ENCODE measurements at places on chromosomes 16 and 17.

DNA sequence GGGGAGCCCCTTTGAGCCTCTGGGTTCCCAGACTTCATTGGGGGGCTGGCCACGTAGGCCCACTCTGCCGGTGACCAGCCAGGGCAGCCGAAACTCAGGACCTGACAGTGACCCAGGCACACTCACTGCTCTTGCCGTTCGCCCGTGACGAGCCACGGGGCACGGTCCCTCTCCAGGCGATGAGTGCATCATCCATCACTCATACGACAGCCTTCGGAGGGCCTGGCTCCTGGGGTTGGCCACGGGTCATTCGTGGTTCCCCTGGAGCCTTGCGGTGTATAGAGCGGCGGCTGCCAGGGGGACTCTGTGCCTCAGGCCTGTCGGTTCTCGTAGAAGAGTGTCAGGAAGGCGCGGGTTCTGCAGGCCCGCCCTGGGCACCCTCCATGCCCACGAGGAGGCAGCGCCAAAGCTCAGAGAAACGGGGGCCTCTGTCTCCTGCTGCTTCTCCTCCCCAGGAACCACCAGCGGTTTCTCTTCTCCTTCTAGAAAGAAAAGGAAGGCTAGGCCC lies 11.2 kb upstream of the NUDT16L1 start:
- no peak for DNase-seq

GRCh38 chr17:3308603-3309002 lies 10.4 kb upstream of the OR3A1 start:
- DNase-seq: no peak

DNA sequence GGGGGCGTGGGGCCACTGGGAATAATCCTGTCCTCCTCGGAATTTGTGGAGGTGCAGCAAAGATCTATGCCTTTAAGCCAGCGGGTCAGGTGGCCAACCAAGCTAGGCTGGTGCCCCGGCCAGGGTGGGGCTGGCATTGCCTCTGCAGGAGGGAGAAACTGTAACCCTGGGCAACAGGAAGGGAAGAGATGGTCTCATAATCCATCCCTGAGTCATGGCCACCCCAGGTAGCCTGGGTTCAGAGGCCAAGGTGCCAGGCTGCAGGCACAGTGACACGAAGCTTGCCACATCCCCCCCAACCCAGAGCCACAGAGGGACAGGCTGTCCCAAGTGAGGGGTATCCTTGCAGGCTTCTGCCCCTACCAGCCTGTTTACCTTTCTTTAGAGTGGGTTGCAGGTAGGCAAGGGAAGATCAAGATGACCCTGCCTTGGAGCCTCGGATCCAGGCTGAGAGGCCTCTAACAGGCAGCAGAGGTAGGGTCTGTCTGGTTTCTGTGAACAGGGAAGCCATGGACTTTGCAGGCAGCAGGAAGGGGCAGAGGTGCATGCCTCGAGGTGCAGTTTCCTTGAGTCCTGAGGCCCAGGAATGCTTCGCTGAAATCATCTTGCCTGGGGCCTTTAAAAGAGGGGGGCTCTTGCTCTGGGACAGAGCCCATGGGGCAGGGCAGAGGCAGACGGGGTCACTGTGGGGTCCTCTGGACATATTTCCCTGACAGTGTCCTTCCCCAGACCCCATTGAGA lies 4.0 kb downstream of the LASP1 start:
- DNase-seq: no peak

DNA sequence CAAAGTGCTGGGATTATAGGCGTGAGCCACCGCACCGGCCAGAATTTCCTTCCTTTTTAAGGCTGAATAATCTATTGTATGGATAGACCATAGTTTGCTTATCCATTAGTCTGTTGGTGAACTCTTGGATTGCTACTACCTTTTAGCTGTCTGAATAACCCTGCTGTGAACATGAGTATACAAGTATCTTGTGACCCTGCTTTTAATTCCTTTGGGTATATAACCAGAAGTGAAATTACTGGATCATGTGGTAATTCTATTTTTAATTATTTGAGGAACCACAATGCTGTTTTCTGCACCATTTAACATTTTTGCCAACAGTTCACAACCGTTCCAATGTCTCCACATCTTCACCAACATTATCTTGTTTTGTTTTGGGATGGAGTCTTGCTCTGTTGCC lies 4.6 kb upstream of the OTOA start:
- DNase-seq: no peak

DNA sequence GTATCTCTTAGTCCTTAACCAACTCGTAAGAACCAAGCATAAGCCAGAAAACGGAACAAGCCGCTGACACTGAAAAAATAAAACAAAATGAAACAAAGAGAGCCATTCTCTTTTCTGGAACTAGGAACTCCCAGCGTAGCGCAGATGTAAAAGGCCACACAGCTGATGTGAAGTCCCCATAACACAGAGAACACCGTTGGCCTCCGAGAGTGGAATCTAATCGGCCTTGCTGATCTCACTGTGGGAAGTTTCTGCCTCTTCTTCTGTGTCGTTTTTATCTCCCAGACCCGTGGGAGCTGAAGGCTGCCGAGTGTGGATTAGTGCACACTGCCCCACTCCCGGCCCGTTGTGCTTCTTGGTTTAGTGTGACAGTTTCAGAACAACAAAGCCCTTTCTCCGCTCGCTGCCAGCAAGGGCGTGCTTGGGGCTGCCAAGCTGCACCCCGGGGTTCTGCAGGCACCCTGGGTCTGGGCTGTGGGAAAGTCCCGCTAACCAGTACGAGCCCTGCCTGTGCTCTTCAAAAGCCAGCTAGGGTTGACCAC lies 21.7 kb downstream of the TTYH2 start:
- no peak for DNase-seq

- DNase-seq: no peak
Observed at GRCh38 chr17:8387914-8388651, 5.1 kb upstream of the RPL26 start.

DNA sequence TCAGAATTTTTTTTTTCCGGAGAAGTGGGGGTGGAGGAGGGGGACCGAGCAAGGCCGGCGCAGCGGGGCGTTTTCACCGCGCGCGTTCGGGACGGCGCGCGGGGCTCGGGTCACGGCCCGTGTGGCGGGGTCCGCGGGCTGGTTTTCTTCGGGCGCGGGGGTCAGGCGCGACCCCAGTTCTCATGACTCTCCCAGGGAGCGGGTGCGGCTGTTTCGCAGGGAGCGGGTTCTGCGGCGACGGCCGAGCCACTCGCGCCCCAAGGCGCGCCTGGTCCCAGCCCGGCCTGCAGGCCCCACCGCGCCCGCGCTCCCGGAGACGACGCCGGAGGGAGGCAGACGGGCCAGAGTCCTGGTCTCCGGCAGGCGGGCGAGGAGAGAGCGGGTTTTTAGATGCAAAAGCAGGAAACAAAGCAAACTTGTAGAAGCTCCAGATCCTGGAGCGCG lies 1.0 kb downstream of the BAHCC1 start:
- no peak for DNase-seq

DNA sequence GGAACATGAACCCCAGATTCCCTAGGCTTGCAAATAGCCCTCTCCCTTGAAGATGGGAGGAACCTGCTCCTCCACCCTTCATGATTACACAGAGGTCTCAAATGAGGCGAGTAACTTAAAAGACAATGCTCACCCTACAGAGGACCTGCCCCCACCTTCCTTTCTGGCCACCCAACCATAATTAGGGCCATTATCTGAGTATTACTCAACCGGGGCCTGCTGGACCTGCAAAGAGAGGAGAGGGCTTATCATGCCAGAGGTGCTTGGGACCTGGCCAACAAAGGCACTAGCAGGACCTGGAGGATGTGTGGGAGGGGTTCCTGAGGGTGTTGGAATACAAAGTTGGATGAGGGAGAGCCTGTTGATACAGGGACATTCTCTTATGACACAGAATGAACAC lies 42.4 kb downstream of the RNF157 start:
- no peak for DNase-seq

DNA sequence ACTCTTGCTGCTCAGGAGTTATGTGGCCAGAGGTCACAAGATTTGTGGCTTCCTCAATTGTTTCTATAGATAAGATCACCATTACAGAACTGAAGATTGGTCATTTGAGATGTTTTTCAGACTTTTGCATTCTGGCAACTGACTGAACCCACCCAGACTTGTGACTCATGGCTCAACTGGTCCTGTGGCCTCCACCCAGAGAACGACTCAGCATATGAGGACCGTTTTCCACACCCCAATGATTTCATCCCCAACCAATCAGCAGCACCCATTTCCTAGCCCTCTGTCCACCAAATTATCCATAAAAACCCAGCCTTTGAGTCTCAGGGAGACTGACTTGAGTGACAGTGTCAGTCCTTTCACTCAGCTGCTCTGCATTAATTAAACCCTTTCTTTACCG lies 143.2 kb upstream of the ASIC2 start:
- DNase-seq: peak; percentile 12

- DNase-seq: no peak
Observed at GRCh38 chr17:4772235-4772613, 538 bp downstream of the TM4SF5 start.

GRCh38 chr17:33390479-33391176 lies 97.5 kb upstream of the ASIC2 start:
- DNase-seq: peak; percentile 79

GRCh38 chr17:68029512-68030215 lies 5.9 kb upstream of the KPNA2 start:
- DNase-seq: no peak

- DNase-seq: no peak
Observed at GRCh38 chr17:29119265-29119664, 60.9 kb downstream of the MYO18A start.

DNA sequence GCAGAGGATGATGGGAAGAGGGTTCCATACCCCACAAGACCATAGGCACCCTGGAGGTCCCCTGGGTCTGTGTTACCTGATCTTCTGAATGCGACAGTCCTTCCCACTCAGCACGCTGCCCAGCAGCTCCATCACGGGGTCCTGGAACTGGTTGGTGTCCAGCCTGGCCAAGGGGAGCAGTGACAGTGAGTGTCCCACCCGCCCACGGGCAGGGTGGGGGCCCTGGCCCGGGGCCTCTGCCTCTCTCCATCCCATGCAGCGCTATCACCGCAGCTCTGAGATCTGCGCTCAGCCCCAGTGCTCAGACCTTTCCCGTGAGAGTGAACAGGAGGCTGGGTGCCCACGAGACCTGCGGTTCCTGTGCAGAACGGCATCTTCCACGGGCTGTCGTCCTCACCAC lies 15.6 kb downstream of the NLRC3 start:
- DNase-seq: no peak

- peak; percentile 16 for DNase-seq
Observed at GRCh38 chr17:69819316-69820087, 255.5 kb upstream of the KCNJ16 start.

DNA sequence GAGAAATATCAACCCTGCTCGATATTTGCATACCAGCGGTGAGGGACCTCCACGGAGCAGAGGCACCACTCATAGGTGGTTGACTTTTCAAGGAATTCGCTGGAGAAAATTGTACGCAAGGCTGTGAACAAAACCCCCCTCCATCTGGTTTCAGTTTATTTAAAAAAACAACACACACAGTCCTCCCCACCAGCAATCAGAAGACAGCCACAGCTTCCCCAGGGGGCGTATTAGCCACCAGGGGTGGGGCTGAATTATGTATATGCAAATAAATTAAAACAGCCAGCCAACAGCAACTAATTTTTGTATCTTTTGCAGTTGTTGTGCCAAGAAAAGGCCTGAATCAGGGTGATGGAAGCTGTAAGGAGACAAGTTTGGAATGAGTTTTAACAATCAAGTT lies 5.9 kb upstream of the HSD11B2 start:
- no peak for DNase-seq

DNA sequence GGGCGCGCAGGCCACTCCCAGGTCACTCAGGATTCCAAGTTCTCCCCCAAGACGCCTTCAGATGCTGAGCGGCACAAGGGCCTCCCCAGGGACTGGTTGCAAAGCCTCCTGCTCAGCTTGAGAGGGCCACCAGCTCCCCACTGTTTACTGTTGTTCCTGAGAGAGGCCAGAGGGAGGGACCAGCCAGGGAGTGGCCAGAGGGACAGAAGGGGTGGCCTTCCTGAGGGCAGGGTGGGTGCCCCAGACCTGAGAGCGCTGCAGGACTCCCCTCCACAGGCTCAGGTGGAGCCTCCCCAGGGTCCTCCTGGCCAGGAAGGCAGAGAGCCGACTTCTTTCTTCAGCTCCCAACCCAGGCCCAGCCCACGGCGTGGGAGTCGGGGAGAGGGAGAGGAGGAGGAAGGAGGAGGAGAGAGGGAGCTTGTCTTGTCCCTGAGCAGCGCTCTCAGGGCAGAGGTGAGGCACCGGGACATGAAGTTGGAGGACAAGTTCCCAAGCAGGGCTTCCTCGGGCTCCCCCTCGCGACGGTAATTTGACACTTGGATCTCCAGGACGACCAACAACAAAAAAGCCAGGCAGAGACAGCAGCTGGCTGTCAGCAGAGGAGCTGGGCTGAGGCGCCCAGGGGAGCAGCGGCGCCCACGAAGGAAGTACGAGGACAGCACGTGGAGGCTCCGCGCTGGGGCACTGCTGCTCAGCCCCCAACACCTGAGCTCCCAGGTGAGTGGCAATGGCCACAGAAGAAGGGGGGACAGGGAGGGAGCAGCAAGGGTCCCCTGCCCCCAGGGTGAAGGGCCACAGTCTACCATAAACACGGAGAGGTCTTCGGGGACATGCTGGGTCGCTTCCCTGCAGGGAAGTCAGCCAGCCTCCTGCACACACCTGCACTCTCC lies 497 bp downstream of the SMIM5 start:
- DNase-seq: peak; percentile 64

GRCh38 chr16:88290850-88291830 lies 91.6 kb upstream of the ZNF469 start:
- no peak for DNase-seq

- DNase-seq: no peak
Observed at GRCh38 chr17:6488008-6488539, 43.8 kb downstream of the PIMREG start.

GRCh38 chr16:66538910-66539309 lies 11.0 kb downstream of the TK2 start:
- DNase-seq: no peak

DNA sequence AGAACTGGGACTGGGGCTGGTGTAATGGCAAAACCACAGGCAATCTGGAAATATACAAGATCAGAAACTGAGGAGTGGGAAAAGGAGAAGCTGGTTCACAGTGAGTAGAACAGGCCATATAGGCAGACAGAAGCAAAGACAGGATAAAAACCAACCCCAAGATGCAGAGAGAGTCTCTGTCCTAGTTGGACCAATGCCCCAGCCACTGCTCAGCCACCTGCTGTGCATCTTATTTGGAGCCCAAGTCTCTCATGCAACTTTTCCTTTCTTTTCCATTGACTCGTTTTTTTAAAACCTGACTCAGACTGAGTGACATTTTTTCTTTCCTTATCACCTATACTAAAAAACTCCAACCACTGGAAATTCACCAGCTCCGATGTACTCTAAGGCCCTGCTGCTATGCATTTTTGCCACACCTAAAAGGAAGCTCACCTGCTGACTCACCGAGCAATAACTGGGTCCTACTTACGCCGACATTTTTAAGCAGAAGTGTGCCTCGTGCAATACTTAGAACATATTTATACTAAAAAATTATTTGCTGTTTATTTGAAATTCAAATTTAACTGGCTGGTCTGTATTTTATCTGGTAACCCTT lies 100.8 kb upstream of the XYLT1 start:
- no peak for DNase-seq

- no peak for DNase-seq
Observed at GRCh38 chr16:81164958-81165357, 68.8 kb upstream of the GCSH start.

- no peak for DNase-seq
Observed at GRCh38 chr17:81037026-81037797, 2.3 kb downstream of the BAIAP2 start.

GRCh38 chr17:2954898-2955445 lies 108.4 kb downstream of the OR1D5 start:
- DNase-seq: peak; percentile 80

GRCh38 chr17:7486181-7486580 lies 2.0 kb downstream of the POLR2A start:
- peak; percentile 42 for DNase-seq
